A549 treated with AZD2906 at 1 μM for 4 hours (cell line): ENCODE measurements at places on chromosomes 2 and 18. TPM values are rescaled to one million over a fixed set of nuclear protein-coding genes. Genes with fewer than 3 reads are reported as not detected.

HAAO gene
- not detected in 5 replicates for total RNA-seq

RSAD2 gene
- 0.13 to 0.25 TPM (median 0.22 TPM) in 5 replicates for total RNA-seq

INPP5D gene
- 0.49 to 0.74 TPM (median 0.53 TPM) in 5 replicates for total RNA-seq

UGP2 gene
- 93.8 to 128 TPM (median 104 TPM) in 5 replicates for total RNA-seq

IL36A gene
- total RNA-seq: not detected in 5 replicates

PLCL1 gene
- 0.02 TPM in 1 of 5 replicates, not detected in the others for total RNA-seq

PROKR1 gene
- total RNA-seq: 0.01 TPM in 1 of 5 replicates, not detected in the others

GAD1 gene
- 0.34 to 0.76 TPM (median 0.51 TPM) in 5 replicates for total RNA-seq

CEBPZOS gene
- 36.4 to 39.5 TPM (median 37.4 TPM) in 5 replicates for total RNA-seq

COL4A3 gene
- total RNA-seq: 0.60 to 0.96 TPM (median 0.80 TPM) in 5 replicates

ZNF892 gene
- total RNA-seq: 0.21 to 0.95 TPM (median 0.65 TPM) in 5 replicates

RAB27B gene
- 11.0 to 16.7 TPM (median 13.1 TPM) in 5 replicates for total RNA-seq

PCARE gene
- not detected in 5 replicates for total RNA-seq

APLF gene
- 0.48 to 0.61 TPM (median 0.56 TPM) in 5 replicates for total RNA-seq

GCKR gene
- total RNA-seq: 0.10 to 0.42 TPM (median 0.32 TPM) in 5 replicates

ECEL1 gene
- 0.15 to 0.25 TPM (median 0.23 TPM) in 5 replicates for total RNA-seq

CROCC2 gene
- total RNA-seq: not detected in 5 replicates

HOXD12 gene
- not detected in 5 replicates for total RNA-seq

DSG3 gene
- total RNA-seq: 0.01 to 0.02 TPM (median 0.02 TPM) in 5 replicates

ATRAID gene
- total RNA-seq: 211 to 221 TPM (median 213 TPM) in 5 replicates

ARL4C gene
- total RNA-seq: 36.5 to 45.7 TPM (median 39.1 TPM) in 5 replicates

COL6A3 gene
- 0.18 to 0.29 TPM (median 0.24 TPM) in 5 replicates for total RNA-seq

SIX3 gene
- total RNA-seq: 2.7 to 4.3 TPM (median 3.7 TPM) in 5 replicates

ARHGEF4 gene
- 10.2 to 11.8 TPM (median 11.0 TPM) in 5 replicates for total RNA-seq

LIPG gene
- 0.13 to 0.55 TPM (median 0.17 TPM) in 5 replicates for total RNA-seq

BBS5 gene
- total RNA-seq: 5.2 to 5.4 TPM (median 5.4 TPM) in 5 replicates

GPR39 gene
- 6.7 to 7.5 TPM (median 6.9 TPM) in 5 replicates for total RNA-seq

DSC2 gene
- 0.71 to 1.00 TPM (median 0.85 TPM) in 5 replicates for total RNA-seq

SPC25 gene
- 15.2 to 19.4 TPM (median 18.3 TPM) in 5 replicates for total RNA-seq

LTBP1 gene
- total RNA-seq: 23.6 to 42.1 TPM (median 32.0 TPM) in 5 replicates
